ENCODE measurements at places on chromosomes 5 and 9.

DNA sequence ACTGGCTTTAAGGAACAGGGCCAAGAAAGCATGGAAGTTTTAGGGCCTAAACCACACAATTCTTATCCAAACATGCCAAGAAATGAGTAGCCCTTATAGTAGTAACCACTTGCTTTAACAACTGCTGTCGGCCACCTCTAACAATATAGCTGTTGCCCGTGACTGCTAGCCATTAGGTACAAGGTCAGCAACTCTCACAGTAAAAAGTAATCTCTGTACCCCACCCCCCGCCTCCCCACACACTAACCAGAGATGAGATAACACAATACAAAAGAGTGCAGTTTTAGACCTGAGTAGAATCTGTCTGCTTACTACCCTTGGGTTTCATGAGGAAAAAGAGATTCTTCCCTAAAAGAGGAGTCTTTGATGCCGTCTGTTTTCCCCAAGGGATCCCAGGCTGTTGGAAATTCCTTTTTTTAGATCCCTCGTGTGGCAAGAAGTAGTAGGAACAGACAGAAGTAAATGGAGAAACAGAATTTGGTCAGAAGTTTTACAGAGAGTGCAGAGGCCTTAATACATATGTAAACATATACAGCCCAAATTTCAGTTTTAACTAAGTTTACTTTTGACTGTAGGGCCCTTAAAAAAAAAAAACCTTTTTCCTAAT is 94.3 kb downstream of the WDR41 start:
- no peak for DNase-seq

GRCh38 chr5:149117970-149118369 is 23.3 kb upstream of the ABLIM3 start:
- no peak for DNase-seq

DNA sequence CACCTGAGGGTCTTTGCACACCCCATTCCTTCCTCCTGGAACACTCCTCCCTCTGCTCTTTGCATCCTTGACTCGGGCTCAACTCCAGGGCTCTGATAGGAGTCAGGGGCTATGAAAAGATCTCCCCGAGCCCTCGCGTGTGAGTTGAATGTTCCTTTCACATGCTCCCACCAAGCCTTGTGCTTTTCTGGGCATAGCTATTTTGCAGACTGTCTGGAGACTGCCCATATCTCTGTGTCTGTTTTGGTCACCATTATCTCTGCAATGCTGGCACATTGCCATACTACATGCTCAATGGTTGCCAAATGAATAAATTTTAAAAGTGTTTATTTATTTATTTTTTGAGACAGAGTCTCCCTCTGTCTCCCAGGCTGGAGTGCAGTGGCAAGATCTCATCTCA is 56.9 kb upstream of the PLPP1 start:
- no peak for DNase-seq

- DNase-seq, result no peak
Measured at GRCh38 chr9:89362647-89363310, 44.5 kb downstream of the SECISBP2 start.

DNA sequence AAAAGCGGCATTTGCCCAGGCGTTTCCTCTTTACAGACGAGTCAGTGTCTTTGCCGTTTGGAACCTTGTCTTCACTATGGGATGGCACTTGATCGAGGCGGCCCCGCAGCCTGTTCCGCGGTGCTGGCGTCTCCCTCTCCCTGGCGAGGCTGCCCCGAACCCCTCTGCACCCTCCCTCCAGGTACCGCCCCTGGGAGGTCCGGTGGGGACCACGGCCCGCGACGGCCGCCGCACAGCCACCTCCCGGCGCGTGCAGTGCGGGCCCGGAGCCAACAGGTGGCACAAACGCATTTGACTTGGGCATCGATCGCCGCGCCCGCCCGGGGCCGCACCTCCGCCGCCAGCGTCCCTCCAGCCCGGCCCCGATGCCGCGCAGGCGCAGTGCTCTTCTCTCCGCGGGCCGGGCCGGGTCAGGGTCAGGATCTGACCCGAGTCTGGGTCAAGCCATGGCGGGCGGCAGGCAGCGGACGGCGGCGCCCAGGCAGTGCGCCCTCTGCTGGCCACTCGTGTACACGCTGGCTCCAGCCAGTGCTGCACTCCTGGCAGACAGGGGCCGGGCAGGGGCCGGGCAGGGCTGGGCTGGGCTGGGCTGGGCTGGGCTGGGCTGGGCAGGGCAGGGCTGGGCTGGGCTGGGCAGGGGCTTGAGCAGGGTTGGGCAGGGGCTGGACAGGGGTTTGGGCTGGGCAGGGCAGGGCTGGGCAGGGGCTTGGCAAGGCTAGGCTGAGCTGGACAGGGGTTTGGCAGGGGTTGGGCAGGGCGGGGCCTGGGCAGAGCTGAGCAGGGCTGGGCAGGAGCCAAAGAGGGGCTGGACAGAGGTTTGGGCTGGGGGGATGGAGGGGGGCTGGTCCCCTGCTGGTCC is 155.8 kb upstream of the IRX4 start:
- DNase-seq, result peak; percentile 78

GRCh38 chr5:10315824-10316509 is 8.3 kb upstream of the CMBL start:
- no peak for DNase-seq

DNA sequence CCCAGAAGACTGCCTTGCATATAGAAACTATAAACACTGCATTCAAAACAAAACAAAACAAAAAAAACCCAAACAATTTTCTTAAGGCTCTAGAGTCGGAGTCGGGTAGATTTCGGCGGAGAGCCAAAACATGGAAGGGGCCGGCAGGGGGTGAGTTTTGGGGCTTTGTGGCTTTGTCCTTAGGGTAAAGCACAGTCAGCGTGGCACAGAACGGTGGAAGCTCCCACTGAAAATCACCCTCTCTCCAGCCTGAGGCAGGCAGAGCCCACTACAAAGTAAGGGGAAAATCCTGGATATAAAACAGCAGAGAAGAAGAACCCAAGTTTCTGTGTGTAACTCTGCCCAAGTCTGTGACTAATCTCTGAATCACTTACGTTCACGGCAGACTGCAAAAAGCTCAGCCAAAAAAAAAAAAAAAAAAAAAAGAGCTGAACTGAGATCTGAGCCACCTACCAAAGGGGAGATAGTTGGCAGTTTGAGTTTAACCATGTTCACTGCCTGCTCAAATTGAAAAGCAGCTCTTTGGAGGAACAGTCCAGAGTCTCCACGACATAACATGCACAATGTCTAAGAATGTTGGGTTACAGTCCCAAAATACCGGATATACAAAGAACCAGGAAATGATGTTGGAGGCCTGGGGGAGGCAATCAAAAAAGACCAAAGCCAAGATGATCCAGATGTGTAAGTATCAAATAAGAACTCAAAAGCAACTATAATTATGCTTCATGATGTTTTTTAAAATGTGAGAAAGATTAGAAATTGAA is 26.6 kb upstream of the OR2K2 start:
- no peak for DNase-seq

DNA sequence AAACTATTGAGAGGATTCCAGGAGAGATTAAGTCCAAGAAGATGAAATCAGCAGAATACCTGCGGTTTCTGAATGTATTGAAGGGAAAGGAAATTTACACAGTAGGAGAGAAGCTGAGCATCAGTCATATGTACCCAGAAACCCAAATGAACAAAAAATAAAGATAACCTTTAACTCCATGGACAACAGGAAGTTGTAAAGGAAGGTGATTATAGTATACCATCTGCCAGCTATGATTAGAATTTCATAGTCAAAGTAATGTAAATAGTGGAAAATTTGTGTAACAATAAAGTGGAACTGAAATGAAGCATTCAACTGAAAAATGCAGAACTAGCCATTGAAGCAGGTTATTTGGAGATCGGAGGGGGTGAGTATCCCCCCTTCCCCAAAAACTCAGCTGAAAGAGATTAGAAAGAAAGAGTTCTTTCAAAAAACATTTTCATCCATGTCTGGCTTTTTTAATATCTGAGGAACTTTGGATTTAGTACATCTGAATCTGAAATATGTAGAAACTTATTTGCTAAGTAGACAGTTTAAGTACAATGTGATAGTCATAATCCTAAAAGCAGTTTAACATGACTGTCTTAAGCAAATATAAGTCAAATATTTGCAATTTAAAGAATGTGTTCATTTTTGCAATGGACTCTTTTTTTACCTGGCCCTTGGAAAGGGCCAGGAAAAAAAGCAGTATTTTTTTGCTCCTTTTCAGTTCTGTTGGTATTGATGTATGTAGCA is 58.4 kb downstream of the APC start:
- DNase-seq, result no peak

DNA sequence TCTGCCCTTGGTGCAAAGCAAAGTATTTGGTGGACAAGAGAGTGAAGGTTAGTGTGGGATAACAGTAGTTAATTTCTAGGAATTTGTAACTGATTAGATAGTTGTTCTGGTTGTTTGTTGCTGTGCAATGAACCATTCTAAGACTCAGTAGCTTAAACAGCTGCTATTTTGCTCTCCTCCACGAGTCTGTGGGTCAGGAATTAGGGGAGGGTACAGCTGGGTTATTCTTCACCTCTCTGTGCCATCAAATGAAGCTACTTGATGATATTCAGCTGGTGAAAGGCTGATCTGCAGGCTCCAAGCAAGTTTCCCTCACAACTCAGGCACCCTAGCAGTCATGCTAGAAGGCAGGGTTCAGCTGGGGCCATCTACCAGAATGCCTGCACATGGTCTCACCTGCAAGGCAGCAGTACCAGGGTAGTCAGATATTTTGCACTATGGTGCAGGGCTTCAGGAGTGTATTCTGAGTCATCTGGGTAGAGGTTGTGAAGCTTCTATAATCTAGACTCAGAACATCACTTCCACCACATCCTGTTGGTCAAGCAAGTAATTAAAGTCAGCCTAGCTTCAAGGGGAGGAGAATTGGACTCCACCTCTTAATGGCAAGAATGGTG is 159.5 kb upstream of the SLC28A3 start:
- no peak for DNase-seq

DNA sequence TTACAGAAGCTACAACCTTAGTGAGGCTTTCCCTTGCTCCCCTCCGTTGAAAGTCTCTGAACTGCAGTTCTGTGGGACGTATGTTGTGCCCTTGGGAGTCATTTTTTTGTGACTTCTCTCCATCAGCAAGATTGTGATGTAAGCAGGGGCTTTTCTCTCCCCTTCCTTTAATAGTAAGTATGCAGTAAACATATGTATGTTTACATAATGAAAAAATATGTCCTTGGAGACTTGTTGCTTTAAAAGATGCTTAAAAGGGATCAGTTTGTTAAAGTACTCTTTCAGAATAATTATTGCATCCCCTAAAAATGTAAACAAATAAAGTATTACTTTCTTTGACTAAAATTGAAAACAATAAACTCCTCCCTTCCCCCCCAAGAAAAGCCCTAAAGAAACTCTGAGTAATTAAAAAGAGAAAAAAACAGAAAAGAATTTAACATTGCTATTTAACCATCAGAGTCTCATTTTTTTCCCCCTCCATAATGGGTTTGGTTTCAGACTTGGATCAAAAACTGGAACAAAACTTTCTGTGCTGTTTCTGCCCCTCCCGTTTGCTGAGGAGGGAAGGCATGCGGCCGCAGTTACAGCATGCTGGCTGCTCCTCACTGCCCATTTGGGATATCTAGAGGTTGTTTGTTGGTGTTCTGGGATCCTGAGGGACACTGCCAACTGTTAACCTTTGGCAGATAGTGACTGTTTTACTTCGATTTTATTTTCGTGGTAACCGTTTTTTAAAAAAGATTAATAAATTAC is 40.2 kb downstream of the TRIO start:
- no peak for DNase-seq

GRCh38 chr9:110447476-110447875 is 109.8 kb upstream of the TXNDC8 start:
- DNase-seq, result no peak

GRCh38 chr9:72412483-72413040 is 47.6 kb upstream of the ZFAND5 start:
- DNase-seq, result no peak

DNA sequence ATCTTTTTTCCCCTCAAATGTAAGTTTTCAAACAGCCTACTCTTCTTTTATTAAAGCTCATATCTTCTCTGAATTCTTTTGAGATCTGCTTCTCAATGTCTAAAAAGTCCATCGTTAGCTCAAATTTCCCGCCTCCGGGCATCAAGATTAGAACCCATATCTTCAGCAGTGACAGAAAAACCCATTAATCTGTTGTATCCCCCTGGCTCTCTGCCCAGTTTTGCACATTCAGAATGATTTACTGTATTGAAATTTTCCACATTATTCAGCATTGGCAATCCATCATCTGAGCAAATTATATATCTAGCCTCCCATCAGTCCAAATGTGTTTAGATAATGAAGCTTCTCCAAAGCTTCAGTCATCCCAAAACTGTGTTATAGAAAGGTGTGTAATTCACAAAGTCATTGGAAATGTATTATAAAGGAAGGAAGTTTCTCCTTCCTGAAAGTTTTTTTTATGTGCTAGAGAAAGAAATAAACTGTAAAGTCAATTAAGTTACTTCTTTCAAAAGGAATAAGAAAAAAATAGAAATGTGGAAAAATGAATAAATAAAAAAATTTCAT is 849.9 kb downstream of the MAT2B start:
- no peak for DNase-seq

- DNase-seq, result no peak
Measured at GRCh38 chr9:127566351-127567001, 45.6 kb upstream of the STXBP1 start.

GRCh38 chr9:128026255-128026772 is 40.8 kb downstream of the NAIF1 start:
- DNase-seq, result no peak

DNA sequence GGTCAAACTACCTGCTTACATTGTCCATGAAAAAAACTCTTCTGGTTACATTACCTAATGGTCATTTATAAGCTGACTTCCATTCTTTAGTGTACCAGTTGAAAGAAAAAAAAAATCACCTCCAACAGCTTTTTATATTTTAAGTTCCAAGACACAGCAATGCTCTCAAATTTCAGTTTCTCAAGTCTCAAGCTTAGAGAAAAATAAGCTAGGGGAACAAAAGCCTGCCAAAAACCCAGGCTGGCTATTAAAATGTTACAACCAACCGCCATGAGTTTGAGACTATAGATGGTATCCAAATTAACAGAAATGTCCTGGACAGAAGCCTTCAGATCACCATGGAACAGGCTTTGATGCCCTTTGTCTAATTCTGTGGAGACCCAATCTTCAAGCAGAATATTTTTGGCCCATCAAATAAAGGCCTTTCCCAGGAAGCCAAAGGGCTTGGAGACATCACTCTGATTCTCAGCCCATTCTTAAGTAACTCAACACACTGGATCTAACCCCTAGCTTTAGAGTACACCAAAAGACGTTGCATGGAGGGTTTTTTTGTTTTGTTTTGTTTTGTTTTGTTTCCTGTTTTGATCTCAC is 343.7 kb downstream of the GLIS3 start:
- DNase-seq, result no peak

GRCh38 chr5:1918488-1919208 is 35.9 kb upstream of the IRX4 start:
- DNase-seq, result no peak

DNA sequence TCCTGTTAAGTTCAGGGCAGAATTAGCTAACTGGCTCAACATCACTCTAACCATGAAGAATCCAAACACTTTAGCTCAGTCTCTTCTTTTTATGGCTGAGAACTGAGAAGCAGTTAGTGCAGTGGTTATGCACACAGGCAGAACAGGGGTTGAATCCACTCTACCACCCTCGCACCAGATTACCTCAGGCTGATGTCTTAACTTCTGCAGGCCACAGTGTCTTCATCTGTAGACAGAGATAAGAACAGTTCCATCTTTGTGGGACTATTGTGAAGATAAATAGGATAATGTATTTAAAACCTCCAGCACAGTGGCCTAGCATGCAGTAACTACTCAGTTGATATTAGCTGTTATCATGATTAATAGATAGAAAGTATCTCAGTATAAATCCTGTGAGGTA is 54.8 kb downstream of the FAM114A2 start:
- no peak for DNase-seq

GRCh38 chr5:102277144-102277543 is 18.9 kb downstream of the SLCO4C1 start:
- DNase-seq, result no peak
